Stimulated activated CD4-positive, alpha-beta T cell treated with anti-CD3 and anti-CD28 coated beads, Interleukin-4, amount 100 ng/mL, for 48 hours (primary cell): ENCODE measurements at places on chromosomes 7 and 10.

DNA sequence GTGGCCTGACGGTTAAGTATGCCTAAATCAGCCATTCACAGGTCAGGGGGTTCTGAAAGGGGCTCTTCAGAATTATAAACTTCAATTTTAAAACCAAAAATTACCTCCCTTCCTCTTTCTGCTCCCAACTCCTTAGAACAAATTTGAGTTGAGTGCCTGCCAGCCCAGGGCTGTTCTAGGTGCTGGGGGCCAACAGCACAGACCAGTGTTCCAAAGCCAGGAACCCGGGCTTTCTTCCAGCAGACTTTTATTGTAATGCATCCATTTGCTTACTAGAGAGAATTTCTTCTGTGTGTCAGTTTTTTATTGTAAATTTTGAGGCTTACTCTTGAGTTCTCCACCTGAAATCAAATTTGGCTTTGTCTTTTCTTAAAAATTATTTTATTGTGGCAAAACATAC lies 238.5 kb downstream of the CACNB2 start:
- no peak for DNase-seq

GRCh38 chr10:44960088-44960460 lies 472 bp downstream of the RASSF4 start:
- no peak for DNase-seq

- DNase-seq: no peak
Observed at GRCh38 chr7:128236924-128237586, 4.0 kb upstream of the LEP start.

DNA sequence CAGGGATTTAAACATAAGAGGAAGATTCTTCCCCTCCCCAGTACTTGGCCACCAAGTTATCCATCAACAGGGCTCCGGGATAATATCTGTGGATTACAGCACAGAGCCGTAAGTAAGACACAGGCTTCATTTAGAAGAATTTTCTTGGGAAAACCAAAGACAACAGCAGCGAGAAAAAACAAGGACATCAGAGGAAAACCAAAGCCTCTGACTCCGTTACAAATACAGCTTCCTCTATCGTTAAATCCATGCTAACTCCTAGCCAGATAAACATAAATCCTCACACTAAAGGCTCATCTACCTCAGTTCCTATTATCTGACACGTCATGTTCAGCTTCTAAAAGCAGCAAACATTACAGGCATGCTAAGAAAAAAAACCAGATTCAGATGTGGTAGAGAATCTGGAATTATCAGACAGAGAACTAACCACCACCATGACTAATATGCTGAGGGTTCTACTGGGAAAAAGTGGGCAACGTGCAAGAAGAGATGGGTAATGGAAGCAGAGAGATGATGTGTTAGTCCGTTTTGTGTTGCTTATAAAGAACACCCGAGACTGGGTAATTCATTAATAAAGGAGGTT lies 48.4 kb downstream of the BRI3 start:
- no peak for DNase-seq

DNA sequence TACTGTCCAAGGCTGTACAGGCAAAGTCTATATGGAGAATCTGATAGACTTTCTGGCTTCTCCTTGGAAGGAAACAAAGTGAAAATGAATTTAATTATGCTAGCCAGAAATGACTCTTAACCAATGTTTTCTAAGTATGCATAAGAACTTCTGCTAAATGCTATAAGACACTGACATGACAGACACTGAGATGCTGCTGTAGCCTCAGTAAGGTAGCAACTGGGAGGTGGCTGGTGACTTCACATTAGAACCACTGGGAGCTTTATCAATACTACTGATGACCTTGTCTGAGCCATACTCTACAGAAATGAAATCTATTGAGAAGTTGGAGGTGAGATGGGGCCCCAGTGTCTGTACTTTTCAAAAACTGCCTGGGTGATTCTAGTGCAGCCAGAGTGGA lies 188.6 kb downstream of the ZNF365 start:
- no peak for DNase-seq

DNA sequence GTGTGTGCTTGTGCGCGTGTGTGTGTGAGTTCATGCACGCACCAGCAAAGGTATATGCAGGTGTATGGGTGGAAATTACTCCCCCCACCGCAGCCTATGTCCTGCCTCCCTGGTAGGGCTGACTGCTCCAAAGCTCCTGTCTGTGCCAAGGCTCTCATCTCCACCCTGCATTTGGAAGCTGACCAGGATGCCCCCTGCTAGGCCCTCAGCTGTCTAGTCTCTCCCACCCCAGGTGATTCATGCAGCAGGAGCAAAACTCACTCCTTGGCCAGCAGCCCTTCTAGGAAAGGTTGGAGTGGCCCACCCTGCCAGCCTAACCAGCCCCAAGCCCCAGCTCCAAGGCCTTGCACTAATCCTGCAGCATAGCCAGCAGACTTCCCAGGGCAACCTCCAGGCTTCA lies 148.4 kb downstream of the GRID1 start:
- DNase-seq: no peak

GRCh38 chr10:78973901-78974616 lies 94.7 kb upstream of the ZMIZ1 start:
- peak; percentile 33 for DNase-seq
